ENCODE measurements at places on chromosomes 6 and 20. TPM values are rescaled to one million over a fixed set of nuclear protein-coding genes. Genes with fewer than 3 reads are reported as not detected.

SIGLEC1 gene
- 8.2 TPM for total RNA-seq

POLR3F gene
- total RNA-seq = 6.2 TPM

- no peak for DNase-seq
Measured at GRCh38 chr6:159168536-159169192, 536 bp upstream of the FNDC1 start.

GRCh38 chr6:137904822-137905617, 38.0 kb downstream of the TNFAIP3 start:
- DNase-seq = peak; percentile 39

GRCh38 chr6:158231551-158232315, 63.6 kb downstream of the GTF2H5 start:
- peak; percentile 48 for DNase-seq

Data from mucosa of gallbladder (tissue), 1 donor.